Astrocyte (in vitro differentiated cells and primary cell): ENCODE measurements at places on chromosomes 12 and 14.

DNA sequence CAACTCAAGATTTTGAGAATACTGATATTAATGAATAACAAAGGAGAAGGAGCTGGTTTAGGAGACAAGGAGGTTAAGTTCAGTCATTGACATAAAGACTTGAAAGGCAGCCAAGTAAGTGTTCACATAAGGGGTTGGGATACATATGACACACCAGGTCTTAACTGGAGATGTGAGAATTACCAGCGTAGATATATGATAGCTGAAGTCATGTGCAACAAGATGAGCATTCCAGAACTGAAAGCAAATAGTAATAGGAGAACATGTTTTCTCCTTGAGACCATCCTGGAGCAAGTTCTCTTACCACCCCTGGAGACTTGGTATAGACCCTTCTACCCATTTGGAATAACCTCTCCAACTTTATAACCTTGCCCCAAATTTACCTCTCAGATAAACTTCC lies 43.3 kb upstream of the NPFF start:
- no peak for DNase-seq

DNA sequence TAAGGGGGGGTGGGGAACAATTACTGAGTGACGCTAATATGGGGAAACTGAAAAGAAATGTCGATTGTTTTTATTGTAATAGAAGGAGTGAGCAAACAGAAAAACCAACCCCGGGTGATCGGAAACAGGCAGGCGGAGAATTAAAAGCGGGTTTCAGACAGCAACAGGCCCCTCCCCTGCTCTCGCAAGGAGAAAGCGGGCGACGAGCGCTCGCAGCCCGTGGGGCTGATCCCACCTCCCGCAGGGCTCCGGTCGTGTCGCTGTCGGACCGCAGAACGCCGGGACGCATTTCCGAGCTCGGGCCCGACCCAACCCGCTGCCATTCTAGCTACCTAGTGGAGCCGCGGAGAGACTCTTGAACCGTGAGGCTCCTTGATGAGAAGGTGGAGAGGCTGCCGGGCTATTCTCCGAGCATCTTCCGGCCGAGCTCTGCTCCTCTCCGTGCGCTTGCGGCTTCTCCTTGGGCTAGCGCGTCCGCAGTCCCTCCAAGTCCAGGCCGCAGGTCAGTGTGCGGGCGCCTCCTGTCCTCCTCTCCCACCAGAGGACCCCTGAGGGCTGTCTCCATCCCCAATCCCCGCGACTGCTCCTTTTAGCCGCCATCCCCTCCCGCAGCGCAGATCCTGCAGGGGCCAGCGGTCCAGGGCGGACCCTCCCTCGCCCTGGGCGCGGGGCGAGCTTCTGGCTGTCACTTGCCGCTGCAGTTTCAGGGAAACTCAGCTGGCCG lies 4.1 kb upstream of the PAX9 start:
- no peak for DNase-seq

- peak; percentile 12 for DNase-seq
Observed at GRCh38 chr14:67704484-67705089, 2.9 kb downstream of the RDH12 start.

DNA sequence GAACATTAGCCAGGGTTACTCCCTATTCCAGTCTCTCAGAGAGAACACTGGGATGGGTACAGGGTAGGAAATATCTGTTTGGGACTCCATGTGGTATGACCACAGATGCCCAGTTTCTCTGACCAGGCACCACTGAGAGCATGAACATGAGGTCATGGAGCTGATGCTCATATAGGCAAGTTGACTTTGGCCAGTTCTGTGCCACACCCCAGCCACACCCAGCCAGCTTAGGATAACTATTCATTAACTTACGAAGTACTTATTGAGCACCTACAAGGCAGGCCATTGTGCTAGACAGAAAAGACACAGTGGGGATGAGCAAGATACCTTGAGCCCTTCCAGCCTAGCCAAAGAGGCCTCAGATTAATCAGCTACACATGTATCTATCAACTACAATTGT lies 262.5 kb downstream of the DPF3 start:
- DNase-seq = no peak

DNA sequence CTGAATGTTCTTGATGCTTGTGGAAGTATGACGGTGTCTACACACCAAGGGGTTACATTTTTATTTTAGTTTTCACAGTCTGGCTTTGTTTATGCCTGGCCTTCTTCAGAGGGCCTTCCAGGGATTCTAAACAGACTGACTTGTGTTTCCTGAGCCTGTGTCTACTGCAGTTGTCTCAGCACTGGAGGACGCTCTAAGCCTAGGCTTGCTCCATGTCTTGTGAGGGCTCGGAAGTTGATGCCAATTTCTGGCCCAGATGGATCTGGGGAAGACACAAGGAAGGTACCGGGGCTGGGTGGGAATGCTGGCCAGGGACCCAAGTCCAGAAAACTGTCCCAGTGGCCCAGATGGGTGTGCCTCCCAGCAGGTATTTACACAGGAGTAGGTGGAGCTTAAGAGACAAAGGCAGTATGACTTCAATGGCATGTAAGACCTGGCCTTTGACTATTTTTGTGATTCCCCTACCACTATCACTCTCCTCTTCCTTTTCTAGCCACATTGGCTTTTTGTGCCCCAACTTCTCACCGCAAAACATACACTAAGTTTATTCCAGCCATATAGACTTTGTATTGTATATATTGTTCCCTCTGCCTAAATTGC lies 56.9 kb downstream of the GPR137C start:
- no peak for DNase-seq

- DNase-seq = no peak
Observed at GRCh38 chr14:89866458-89866857, 88.1 kb downstream of the EFCAB11 start.
